AG04450 (cell line): ENCODE measurements at places on chromosomes 6 and 20. TPM values are rescaled to one million over a fixed set of nuclear protein-coding genes. Genes with fewer than 3 reads are reported as not detected.

Gene TBC1D22B
- polyA plus RNA-seq: 9.7 and 9.8 TPM in 2 replicates

Gene ELOVL2
- 2.4 and 2.9 TPM in 2 replicates for polyA plus RNA-seq

Gene APOBEC2
- not detected in 2 replicates for polyA plus RNA-seq

Gene SUMO4
- polyA plus RNA-seq: 0.17 TPM in 1 of 2 replicates, not detected in the other

Gene RSPO4
- polyA plus RNA-seq: not detected in 2 replicates

Gene TMEM151B
- polyA plus RNA-seq: not detected in 2 replicates

Gene KCNK16
- not detected in 2 replicates for polyA plus RNA-seq

Gene GPX5
- polyA plus RNA-seq: not detected in 2 replicates

- DNase-seq: no peak
Observed at GRCh38 chr6:155173488-155173887, 90.3 kb upstream of the CLDN20 start.

DNA sequence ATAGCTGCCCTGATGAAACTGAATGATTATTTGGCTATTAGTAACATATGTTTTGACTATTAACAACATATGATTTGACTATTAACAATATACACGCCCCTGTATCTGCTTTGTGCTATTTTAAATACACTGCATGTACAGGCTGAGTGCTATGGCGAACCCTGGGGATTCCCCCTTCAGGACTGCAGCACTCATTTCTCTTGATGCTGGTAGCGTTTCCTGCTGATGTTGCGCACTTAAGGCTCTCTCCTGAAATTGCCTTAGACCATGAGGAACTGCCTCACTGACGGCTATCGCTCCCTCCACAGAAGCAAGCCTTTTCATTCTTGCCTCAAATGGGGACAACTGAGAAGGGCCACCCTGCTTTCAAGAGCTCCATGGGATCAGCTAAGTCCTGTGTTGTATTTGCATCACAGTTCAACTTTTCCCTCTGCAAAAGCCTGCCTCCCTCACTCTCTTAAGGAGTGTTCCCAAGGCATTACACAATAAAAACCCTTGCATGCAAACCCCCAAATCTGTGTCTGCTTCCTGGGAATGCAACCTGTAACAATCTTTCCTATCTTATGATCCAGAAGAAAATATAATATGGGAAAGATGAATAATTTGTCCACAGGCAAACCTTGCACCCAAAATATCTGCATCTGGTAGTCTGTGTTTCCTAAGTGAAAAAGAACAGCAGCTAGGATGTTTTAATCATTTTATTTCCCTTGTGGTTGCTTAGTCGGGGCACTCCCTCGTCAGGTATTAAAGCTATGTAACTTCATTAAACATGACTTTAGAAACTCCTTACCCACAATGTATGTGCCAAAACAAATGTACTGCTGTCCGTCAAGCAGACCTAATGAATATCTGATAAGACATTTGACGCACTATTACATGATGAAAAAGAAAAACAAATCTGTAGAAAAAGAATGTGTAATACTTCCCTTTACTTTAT lies 456.4 kb downstream of the COL12A1 start:
- no peak for DNase-seq

DNA sequence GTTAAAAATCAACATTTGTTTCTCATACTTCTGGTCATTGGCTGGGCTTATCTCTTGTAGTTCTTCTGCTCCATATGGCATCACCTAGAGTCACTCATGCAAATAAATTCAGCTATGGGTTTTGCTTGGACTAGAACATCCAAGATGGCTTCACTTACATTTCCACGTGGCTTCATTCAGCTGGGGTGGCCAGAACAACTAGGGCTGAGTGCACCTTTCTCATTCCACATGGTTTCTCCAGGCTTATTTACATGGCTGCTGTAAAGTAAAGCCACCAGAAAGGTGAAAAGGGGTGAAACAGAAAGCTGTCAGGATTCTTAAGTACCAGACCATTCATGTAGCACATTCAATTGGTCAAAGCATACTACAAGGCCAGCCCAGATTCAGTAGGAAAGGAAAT lies 151.1 kb upstream of the BMP2 start:
- DNase-seq: no peak

- DNase-seq: no peak
Observed at GRCh38 chr6:143880412-143880811, 16.1 kb downstream of the ZC2HC1B start.

DNA sequence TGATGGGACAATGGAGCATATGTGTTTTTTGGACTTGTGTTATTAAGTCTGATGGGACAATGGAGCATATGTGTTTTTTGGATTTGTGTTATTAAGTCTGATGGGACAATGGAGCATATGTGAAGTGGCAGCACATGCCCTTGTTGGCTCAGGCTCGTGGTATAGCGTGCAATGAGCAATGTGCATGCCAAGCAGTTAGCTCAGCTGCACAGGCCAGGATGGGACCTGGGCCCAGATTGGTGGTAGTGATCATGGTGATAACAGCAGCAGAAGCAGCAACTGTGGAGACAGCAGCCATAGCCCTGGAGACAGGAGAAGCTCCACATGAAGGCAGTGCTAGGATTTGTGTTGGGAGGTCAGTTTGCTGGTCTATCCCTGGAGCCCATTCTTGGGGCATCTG lies 61.1 kb downstream of the IL20RA start:
- DNase-seq: no peak

DNA sequence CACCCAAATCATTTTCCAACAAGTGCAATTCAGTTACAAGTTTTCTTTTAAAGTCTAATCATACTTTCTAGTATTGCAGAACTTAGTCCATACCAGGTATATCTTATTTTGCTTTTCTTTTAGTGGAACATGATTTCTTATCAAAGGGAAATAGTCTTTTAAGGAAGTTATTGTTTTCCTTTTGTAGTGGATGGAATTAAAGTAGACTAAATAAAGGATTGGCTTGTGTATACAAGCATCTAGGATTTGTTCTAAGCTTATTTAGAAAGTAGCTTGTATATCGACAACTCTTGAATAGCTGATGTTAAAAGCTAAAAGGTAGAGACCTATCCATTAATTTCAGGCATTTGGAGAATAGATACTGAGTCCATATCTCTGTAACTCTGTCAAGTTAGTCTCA lies 14.8 kb downstream of the DCBLD1 start:
- no peak for DNase-seq

DNA sequence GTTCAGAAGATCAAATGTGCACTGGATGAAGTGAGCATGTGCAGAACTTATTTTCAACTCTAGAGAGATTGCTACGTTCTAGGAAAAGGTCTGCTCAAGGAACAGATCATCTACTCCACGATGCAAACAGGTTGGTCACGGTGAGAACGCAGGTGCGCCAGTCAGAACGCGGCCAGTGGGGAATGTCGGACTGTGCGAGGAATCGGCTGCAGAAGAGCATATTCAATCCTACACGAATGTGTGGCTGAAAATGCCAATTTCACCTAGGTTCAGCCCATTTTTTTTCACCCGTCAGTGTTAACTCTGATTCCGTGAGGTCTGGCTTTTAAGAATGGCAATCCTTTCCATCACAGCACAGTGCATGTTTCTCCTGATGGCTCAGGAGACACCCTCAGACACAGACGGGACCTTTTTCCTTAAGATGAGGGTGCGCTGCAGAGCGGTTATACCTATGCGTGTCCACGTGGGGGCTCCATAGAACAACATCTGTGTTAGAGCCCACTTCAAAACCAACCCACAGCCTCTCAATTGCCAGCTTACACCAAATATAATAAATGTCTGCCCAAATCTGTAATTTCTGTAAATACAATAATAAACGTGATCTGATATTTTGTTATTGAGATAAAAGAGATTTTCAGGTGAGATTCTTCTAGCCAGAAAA lies 250.4 kb downstream of the FOXA2 start:
- peak; percentile 6 for DNase-seq

GRCh38 chr6:16669227-16669626 lies 92.0 kb downstream of the ATXN1 start:
- DNase-seq: no peak

DNA sequence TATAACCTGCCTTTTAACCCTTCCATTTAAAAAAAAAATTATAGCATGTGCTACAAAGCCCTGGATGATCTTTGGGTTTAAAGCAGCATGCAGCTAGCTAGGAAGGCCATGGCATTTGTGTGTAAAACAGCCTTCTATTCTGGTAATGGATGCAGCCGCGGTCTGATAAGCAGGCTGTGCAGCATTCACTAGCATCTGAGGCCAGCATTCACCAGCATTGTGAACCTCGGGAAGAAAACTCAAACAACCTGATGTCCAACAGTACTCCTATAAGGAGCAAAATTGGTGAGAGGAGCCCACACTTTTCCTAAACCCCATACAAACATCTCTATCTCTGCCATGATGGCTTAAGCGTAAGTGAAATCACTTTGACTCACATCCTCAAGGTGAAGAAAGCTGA lies 265.5 kb downstream of the PTPRT start:
- DNase-seq: no peak

DNA sequence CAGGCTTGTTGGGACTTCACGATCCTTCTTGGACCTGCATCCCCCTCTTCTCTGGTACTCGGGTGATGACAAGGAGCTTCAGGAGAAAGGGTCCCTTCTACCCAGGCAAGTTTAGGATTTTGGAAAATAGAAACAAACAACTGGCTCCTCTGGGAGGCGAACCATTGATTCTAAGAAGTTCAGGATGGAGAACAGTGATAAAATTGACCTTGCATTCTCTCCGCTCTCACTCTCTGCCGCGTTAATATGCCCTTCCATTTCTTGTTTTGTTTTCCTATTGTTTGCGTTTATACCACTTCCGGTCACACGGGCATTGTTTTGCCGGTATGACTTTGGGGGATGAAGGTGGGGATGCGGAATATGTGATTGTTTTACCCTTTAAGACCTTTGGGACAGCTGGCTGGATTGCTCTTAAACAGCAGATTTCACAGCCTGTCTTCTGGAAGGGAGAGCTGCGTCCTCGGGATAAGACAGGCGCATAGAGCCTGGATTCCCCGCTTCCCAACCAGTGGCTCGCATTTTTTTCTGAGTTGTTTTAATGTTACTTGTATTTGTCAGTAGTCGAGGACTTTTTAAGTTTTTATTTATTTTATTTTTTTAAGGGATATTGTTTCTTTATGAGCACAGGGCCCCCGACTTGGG lies 144.3 kb upstream of the ZNF184 start:
- no peak for DNase-seq
